PC-3 (cell line): ENCODE measurements at places on chromosomes 6 and 20. TPM values are rescaled to one million over a fixed set of nuclear protein-coding genes. Genes with fewer than 3 reads are reported as not detected.

The MYH7B gene
- total RNA-seq: 0.04 TPM in 1 of 2 replicates, not detected in the other

The HLA-DMA gene
- 1.7 and 3.0 TPM in 2 replicates for total RNA-seq

GRCh38 chr6:102015431-102015830, 621.9 kb downstream of the GRIK2 start:
- H3K27ac ChIP-seq: no peak overlapping the region
- H3K4me3 ChIP-seq: no peak overlapping the region
- H3K36me3 ChIP-seq: no peaks in the 10 kb centered on the region
- no peaks in the 10 kb centered on the region for H3K4me1 ChIP-seq
- no peak for DNase-seq

GRCh38 chr6:168367285-168367751, 47.7 kb upstream of the DACT2 start:
- H3K4me1 ChIP-seq: no peaks in the 10 kb centered on the region
- H3K4me3 ChIP-seq: no peak overlapping the region
- H3K36me3 ChIP-seq: no peaks in the 10 kb centered on the region
- no peak for DNase-seq
- peaks cover 23% of the 10 kb centered on the region; the same call in 1 of the 2 replicates for H3K27me3 ChIP-seq
- H3K27ac ChIP-seq: no peak overlapping the region

- no peak overlapping the region for H3K4me3 ChIP-seq
- H3K4me1 ChIP-seq: peaks cover 24% of the 10 kb centered on the region
- H3K27ac ChIP-seq: no peak overlapping the region
- DNase-seq: no peak
- no peaks in the 10 kb centered on the region for H3K36me3 ChIP-seq
- H3K27me3 ChIP-seq: no peaks in the 10 kb centered on the region
These were observed 16.4 kb downstream of the TBPL1 start for GRCh38 chr6:133969285-133969920.

DNA sequence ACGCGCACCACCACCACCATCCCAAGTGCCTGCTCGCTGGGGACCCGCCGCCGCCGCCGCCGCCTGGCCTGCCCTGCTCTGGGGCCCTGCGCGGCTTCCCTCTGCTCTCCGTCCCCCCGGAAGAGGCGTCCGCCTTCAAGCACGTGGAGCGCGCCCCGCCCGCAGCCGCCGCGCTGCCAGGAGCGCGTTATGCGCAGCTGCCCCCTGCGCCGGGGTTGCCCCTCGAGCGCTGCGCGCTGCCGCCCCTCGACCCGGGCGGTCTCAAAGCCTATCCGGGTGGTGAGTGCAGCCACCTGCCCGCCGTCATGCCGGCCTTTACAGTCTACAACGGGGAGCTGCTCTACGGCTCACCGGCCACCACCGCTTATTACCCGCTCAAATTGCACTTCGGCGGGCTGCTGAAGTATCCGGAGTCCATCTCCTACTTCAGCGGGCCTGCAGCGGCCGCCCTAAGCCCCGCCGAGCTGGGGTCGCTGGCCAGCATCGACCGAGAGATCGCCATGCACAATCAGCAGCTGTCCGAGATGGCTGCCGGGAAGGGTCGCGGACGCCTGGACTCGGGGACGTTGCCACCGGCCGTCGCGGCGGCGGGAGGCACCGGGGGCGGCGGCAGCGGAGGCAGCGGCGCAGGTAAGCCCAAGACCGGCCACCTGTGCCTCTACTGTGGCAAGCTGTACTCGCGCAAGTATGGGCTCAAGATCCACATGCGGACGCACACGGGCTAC, 7.2 kb downstream of the PRDM13 start:
- no peak for DNase-seq
- peaks cover 38% of the 10 kb centered on the region for H3K27me3 ChIP-seq
- no peak overlapping the region for H3K27ac ChIP-seq
- H3K36me3 ChIP-seq: no peaks in the 10 kb centered on the region
- no peak overlapping the region for H3K4me3 ChIP-seq
